ENCODE measurements at places on chromosomes 1 and 21.
A peak's percentile ranks its signal among the peaks of the same experiment; 100 is the strongest.

DNA sequence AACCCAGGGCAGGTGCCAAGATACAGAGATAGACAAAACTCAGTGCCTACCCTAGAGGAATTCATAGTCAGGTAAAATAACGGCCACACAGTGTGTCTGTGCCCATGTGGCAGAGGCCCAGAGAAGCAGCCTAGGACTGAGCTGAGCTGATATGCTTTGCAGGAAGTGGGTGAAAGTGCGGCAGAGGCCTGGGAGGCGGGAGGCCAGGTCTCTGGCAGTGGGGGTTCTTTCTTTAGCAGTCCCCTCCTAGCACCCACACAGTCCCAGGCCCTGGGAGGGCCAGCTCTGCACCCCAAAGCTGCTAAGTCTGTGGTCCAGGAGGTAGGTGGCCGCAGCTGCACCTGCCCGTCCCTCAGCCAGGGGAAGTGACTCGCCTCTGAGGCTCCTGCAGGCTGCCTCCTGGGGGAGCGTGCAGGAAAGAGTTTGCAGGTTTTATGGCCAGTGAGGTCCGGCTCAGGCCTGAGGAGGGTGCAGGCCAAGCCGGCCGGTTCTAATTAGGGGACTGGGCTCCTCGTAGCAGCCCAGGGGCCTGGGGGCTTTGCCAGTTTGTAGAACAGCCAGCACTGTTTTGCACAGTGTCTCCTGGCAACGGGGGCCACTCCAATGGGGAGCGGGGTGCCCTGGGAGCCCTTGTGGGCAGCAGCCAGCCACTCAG lies 107.9 kb downstream of the SPSB1 start:
- no peak for DNase-seq

- no peak for DNase-seq
Measured at GRCh38 chr1:15577691-15578090, 7.2 kb downstream of the AGMAT start.

DNA sequence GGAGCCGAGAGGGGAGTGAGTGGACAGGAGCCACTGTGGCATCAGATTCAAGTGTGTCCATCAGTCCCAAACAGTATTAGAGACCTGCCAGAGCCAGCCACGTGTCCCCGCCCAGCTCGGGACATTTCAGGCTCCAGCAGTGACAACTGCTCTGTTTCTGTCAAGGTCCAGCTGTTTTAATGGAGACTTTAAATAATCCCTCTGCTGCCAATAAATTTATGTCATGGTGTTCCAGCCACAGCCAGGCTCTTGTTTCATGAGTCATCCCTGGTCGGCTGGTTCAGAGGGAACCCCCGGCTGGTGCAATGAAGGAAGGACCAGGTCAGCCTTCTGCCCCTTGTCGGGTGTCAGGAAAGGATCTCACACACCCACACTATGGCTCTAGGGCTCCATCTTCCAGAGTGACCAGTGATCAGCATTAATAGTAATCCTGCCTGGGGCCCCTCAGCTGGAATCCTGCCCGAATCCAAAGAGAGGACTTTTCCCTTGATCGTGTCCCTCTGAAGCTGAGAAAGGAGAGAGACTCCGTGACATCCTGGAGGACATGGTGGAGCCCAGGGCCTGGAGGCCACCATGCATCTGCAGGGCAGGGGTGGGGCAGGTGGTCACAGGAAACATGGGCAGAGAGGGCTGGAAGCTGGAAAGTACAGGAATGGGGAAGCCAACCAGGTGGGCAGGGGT lies 197.3 kb downstream of the MATN1 start:
- peak; percentile 70 for DNase-seq

- DNase-seq = peak; percentile 44
Measured at GRCh38 chr1:247332215-247332622, 552 bp upstream of the ZNF496 start.

DNA sequence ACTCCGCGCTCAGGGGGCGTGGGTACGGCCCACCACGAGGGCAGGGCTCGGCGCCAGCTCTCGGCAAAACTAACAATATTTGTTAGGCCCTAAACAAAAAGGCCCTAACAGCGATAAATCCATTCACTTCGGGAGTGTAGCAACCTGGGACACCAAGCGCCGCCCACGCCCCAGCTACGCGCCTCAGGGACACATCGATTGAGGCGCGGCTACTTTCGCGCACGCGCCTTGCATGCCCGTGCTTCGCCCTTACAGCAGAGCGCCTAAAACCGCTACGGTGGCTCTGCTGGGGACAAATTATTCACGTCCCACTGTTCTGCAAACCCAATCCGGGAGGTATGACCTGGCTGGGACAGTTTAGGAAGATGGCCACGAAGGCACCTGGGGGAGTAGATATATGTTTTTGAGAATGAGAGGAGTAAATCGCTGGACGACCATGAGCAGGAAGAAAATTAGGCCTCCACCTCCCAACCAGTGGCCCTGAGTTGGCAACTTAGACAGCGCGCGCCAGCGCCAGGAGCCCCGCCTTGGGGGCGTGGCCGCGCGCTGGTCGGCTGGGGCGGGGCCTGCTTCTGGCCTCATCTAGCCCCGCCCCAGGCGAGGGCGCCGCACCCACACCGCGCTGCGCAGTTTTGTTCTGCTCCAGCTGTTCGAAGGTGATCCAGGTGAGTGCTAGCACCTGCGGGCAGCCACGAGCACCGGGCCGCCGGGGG lies at the start of gene MGST3:
MGST3 (plus strand) TSS at position 606 of the 713 bp plus-strand sequence. CDS start 18,614 bp downstream, outside the sequence.
- DNase-seq = peak; percentile 97

- no peak for DNase-seq
Measured at GRCh38 chr1:89363196-89363595, 663 bp upstream of the GBP6 start.

DNA sequence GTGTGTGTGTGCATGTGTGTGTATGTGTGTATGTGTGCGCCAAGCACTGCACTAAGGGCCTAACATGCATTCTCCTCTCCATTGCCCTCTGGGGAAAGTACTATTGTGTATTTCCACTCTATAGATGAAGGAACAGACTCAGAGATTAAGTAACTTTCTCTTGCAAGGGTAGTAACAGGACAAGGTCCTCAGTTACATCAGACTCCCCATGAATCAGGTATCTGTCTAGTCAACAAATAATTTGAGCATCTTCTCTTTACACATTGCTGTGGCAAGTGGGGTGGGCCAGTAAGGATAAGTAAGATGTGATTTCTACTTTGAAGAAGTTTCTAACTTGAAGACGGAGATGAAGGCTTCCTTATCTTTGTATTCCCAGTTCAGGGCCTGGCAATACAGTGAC lies 5.0 kb upstream of the HTR1D start:
- no peak for DNase-seq

GRCh38 chr1:44519035-44519676 lies 114.1 kb downstream of the RNF220 start:
- DNase-seq = no peak

DNA sequence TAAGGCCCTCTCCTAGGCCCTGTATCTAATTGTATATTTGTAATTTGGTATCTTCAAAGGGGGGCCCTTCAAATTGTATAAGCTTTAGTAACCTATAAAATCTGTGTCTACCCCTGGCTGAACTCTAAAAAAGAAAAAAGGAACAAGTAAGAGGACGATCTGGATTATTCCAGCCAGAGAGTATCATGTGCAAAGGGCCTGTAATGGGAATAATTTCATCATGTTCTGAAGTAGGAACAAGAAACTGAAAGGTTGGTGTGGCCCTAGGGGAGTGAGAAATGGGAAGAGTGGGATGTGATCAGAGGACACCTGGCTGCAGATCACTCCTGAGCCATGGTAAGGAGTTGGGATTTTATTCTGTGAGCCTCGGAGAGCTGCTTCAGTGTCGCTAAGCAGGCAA lies 14.7 kb downstream of the PTAFR start:
- no peak for DNase-seq

GRCh38 chr1:154546264-154547063 lies 12.0 kb downstream of the UBE2Q1 start:
- peak; percentile 63 for DNase-seq

- DNase-seq = no peak
Measured at GRCh38 chr1:183289051-183289496, 103.0 kb downstream of the LAMC2 start.

DNA sequence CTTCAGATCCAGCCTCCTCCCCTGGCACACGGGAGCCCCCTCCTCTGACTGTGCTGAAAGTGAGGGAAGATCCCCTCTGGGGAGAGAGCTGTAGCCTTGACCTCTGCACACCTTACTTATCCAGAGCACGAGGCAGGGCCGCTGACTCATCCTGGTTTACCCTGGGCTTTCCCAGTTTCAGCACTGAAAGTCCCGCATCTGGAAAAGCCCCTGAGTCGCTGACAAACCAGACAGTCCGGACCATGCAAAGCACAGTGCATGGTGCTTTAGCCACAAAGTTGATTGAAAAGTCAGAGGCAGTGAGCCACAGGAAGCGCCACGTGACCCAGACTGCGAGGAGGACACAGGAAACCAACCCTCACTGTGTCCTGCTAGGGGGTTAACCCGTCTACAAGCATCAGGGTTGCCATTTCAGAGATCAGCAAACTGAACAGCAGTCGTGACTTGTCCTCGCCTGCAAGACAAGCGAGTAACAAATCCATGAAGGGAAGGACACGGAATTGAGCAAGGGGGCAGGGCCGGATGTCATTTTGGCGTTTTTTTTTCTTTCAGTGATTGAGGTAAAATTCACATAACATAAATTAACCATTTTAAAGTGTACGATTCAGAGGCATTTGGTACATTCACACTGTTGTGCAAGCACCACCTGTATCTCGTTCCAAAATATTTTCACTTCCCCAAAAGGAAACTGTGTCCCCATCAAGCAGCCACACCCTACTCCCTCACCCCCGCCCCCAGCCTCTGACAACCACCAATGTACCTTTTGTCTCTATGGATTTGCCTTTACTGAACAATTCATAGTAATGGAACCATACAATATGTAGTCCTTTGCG lies 19.9 kb upstream of the IFNGR2 start:
- DNase-seq = peak; percentile 93

DNA sequence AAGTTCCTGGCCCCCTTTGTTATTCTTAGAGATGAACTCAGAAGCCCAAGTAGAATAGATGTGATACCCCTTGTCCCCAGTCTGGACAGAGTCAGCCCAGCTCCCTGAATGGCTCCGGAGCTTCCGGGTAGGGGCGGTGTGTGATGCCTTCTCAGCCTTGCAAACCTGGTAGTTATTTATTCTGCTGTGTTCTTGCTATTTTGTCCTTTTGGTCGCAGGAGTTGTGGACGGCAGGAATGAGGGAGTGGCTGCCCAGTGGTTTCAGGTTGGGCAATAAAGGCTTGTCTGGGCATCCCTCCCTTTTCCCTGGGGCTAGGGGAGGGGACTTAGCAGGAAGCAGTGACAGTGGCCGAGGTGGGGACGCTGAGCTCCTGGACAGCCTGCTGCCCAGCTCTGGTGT lies 2.8 kb downstream of the PTPRU start:
- no peak for DNase-seq

DNA sequence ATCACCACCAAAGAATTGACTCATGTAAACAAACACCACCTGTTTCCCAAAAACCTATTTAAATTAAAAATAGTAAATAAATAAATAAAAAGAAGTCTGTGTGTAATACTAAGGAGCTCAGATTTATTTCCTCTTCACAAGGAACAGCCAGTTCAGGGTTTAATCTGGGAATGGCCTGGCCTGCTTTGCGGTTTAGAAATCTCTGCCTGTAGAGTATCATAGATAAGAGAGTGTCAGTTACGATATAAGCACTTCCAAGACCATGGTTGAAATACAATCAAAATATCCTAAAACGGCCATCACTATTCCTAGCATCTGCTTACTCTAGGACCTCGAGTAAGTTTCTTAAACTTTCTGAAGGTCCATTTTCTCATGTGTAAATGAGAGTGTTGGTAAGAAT lies 274.4 kb downstream of the PLPP3 start:
- no peak for DNase-seq

- DNase-seq = no peak
Measured at GRCh38 chr1:48121955-48122354, 100.6 kb upstream of the SLC5A9 start.

- DNase-seq = no peak
Measured at GRCh38 chr1:176789571-176790090, 326.7 kb downstream of the PAPPA2 start.

- DNase-seq = no peak
Measured at GRCh38 chr1:74245168-74245772, 10.1 kb downstream of the TNNI3K start.

- no peak for DNase-seq
Measured at GRCh38 chr1:22203335-22203734, 60.4 kb upstream of the WNT4 start.

DNA sequence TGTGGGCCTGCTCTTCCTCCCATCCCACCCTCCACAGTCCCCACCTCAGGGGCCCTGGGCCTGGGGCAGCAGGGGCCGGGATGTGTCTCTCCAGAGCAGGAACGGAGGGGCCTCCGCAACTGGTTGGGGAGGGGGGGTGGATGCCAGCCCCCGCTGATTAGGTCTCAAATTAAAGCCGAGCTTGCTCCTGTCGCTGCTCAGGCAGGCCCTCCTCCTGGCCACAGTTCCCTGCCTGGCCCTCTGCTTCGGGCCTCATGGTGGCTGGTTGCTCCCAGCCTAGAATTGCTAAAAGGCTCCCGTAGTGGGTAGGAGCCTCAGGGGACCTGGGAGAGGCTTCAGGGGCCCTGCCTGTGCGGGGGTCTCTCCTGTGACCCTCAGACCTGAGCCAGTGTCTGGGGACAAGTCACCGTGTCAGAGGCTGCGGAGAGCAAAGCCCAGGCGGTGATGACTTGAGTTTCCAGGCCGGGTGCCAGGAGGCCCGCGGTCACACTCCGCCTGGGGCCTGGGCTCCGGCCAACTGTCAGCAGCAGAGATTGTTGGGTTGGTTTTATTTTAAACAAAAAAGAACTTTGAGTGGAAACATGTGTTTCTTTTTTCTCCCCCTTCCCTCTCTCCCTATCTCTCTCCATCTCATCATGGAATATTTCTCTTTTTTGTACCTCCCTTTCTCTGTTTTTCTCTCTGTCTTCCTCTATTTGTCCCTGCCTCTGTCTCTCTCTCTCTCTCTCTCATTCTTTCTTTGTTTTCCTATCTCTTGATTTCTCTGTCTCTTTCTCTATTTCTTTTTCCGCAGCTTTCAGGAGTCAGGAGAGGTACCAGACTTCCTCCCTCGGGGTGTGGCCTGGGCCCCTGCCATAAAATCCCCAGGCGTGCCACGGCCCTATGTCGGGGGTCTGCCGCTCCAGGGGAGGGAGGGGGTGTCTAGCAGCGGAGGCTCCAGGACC lies 20.0 kb upstream of the EPHA2 start:
- DNase-seq = peak; percentile 89

- no peak for DNase-seq
Measured at GRCh38 chr1:169108863-169109560, 2.5 kb downstream of the ATP1B1 start.

GRCh38 chr21:36171336-36171735 lies 14.7 kb downstream of the DOP1B start:
- no peak for DNase-seq

- peak; percentile 73 for DNase-seq
Measured at GRCh38 chr1:36350659-36351226, 27.3 kb upstream of the EVA1B start.

GRCh38 chr1:159900086-159900680 lies at the start of gene CFAP45:
TSS of gene CFAP45 (minus strand) at chr1:159900165. CDS start at chr1:159900098, 67 bp downstream.
- peak; percentile 66 for DNase-seq

Measured in fibroblast of mammary gland (primary cell).